ENCODE measurements at places on chromosomes 5 and 9.
A peak's percentile ranks its signal among the peaks of the same experiment; 100 is the strongest.

- DNase-seq, result peak; percentile 86
Measured at GRCh38 chr5:41871852-41872251, 1.6 kb upstream of the OXCT1 start.

DNA sequence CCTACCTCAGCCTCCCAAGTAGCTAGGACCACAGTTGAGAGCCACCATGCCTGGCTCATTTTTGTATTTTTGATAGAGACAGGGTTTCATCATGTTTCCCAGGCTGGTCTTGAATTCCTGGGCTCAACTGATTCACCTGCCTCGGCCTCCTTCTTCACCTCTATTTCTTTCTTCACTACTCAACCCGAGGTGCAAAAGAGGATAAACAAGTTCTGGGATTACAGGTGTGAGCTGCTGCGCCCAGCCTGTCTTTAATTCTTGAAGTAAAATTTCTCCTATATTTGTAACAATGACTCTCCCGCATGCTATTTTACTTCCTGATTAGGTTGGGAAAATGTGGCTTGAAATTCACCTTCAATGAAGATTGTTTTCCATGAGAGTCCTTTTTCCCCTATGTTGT lies 46.4 kb downstream of the CAST start:
- DNase-seq, result no peak

DNA sequence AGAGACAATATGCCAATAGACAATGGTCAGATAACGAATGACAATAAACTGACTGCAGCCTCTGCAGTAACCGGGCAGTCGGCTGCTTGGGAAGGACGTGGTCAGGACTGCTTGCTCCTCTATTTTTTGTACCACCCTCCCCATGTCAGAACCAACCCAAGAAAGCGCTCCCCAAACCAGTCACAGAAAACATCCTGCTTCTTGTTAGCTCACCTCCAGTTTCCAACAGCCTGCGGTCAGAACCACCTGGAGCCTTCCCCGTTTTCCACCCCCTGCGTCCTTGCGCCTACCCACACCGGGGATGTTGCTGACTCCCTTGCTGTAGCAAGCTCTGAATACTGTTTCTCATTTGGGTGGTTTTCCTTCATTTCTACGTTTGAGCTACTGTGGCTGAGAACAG lies 1.7 kb upstream of the MRNIP start:
- DNase-seq, result no peak

DNA sequence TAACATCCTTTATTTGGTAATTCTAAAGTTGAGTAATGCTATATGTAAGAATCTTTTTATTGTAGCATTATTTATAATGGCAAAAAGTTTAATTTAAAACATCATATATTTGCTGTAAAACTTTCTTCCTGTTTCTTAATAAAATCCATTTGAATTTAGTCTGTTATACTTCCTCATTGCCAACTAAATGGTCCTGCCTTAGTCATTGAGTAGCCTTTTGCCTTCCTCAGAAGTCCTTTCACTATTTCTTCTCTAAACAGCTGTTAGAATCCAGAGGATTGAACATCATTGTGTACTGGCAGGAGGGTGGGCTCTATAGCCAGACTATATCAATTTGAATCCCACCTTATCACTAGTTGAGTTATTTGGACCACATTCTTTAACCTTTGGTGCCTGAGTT lies 11.0 kb downstream of the SLC44A1 start:
- DNase-seq, result no peak

DNA sequence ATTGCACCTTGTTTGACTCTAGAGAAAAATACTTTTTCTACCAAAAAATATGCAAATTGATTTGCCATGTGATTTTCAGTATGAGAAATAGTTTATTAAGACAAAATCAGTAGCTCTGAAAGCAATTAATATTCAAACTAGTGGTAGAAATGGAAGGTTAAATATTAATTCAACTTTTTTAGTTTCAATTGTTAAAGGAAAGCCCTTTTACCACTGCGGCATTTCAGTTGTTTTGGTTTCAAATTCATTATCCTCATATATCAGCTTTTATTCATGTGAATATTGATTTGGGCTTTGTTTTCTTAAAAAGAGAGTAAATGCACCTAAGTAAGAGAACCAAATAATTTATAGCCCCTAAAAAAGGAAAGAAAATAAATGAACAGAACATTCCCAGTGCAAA lies 660.6 kb upstream of the CHD1 start:
- no peak for DNase-seq

Measured in right hindlimb (tissue), 1 donor.